Stimulated activated CD4-positive, alpha-beta T cell treated with anti-CD3 and anti-CD28 coated beads, Interleukin-2, amount 100 ng/mL, for 24 hours (primary cell): ENCODE measurements at places on chromosomes 2 and 18.

- DNase-seq = no peak
Measured at GRCh38 chr2:54675738-54676137, 47.7 kb upstream of the EML6 start.

DNA sequence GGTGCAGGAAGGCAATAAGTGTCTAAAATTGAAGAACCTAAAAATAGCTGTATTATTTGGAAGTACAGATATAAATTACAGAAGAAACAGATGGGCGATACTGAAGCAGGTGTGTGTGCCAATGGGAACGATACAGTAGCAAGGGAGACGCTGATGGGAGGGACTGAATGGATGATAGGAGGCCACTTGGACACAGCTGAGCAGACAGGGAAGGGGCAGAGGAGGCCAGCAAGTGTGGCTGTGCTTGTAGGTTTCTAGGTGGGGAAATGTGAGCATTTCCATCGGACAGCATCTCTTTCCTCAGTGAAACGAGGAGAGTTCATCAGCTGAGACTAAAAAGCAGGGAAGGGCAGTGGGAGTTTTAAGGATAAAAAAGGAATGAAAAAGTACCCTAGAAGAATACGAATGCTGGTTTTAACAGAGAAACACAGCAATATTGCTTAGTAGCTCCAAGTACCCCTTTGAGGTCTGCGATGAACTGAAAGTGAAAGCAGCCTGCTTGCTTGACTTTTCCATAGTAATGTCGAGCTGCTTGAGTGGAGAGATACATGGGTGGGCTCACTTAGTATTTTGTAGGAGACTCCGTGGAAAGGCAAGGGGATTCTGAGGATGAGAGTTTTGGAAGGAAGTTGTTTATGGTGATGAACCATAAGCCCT, 91.7 kb upstream of the EPC2 start:
- peak; percentile 16 for DNase-seq

DNA sequence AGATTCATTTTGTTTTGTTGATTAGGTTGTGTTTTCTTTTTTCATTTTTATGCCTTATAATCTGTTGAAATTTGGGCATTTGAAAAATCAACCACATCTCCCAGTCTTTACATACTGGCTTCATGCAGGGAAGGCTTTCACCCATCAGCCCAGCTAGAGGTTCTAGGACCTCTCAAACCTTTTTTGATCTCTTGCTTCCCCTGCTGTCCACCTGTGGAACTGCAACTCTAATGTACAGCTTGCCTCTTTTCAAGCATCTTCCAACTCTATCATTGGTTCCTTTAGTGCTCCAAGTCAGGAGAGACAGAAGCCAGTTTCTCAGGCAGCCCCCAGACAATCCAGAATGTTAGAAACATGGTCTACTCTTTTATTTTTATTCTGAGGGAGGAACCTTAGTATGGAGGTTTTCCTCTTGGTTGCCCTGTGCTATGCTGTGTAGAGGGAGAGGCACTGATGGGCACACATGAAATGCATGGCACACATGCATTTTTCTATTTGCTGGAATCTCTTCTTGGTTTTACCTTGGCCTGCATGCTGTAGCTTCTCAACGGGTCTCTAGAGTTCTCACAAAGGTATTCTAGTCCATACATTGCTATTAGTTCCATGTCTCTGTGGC, 107.2 kb upstream of the L3MBTL4 start:
- DNase-seq = peak; percentile 8

- no peak for DNase-seq
Measured at GRCh38 chr2:170214309-170214948, 36.5 kb downstream of the MYO3B start.

DNA sequence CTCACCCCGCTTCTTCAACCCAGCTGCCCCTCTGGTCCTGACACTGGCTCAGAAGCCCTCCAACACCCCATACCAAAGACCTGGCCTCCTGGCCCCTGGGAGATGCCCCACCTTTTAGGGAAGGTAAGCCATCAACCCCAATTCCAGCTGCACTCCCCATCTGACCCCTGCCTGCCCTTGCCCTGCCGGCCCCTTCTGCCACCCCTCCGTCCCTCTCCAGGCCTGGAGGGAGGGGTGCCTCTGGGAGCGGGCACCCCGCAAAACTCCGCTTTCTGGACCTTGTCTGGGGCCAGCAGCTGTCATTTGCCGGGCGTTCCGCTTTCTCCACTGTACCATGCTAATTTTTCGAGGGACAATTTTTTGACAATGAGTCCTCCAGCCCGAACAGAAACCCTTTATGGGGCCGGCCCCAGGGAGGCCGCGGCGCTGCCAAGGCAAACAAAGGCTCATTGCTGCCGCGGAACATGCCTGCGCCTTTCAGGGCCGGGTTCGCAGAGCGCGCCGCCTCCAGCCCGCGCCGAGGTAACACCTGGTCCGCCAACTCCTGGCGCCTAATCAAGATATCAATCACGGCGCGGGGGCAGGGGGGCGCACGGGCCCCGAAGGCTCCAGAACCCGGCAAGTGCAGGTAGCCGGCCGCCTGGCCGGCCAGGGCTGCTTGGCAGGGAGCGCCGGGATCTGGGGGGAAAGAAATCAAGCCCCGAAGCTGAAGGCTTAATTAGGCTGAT, 96.0 kb downstream of the INHBB start:
- DNase-seq = peak; percentile 12
